Bone marrow (tissue), 2 donors: ENCODE measurements at places on chromosomes 4 and X.

DNA sequence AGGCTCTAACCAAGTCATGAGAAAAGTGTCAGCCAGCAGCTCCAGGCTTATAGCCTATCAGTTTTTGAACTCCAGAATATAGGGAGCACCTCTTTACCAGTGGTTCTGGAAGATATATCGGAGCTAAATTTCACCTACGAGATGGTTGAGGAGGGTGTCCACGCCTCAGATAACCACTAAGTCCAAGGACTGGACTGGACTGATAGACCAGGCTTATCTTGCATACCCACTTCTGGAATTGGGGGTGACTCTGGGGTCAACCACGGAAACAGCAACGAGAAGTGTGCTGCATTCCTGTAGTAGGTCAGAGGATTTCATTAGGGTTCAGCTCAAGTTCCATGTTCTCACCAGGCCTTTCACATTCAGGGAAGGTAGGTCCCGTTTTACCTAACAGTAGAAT is 38.6 kb upstream of the TRPC3 start:
- no peak for DNase-seq

GRCh38 chrX:135737366-135738071 is 24.1 kb downstream of the CT45A1 start:
- DNase-seq: no peak

DNA sequence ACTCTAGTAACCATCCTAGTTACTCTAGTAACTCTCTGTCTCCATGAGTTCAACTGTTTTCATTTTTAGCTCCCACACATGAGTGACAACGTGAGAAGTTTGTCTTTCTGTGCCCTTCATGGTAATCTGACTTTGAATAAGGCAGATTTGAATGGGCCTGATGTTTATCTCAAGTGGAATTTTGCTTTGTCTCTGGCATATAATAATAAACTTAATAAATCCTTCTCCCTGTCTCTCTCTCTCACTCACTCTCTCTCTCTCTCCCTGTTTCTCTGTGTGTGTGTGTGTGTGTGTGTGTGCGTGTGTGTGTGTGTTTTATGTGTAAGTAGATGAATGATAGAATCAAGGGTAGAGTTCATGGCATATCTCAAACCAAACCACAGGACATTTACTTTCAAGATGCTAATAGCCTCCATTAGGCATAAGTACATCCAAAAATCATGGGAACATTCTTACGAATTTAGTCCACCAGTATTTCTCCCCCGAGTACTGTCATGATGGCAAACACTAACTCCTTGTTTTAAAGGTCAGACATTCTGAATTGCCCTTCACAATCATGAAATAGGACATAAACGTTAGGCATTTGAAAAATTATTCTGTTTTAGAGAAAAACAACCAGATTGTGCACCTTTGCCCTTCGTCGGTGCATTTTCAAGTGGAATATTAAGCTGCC is 193.1 kb downstream of the SPATA18 start:
- no peak for DNase-seq

- DNase-seq: no peak
Observed at GRCh38 chr4:175996206-175996605, 69.4 kb upstream of the WDR17 start.

DNA sequence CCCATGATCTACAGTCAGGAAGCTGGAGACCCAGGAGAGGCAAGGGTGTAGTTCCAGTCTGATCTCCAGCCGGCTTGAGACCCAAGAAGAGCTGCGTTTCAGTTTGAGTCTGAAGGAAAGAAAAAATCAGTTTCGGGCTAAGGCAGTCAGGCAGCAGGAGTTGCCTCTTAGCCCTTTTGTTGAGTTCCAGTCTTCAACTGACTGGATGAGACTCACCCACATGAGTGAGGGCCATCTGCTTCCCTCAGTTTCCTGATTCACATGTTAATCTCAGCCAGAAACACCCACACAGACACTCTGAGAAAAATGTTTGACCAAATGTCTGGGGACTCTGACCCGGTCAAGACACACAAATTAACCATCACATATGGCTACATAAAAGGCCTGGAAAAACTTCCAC is 73.6 kb upstream of the ELOVL6 start:
- no peak for DNase-seq

GRCh38 chrX:41033299-41033698 is 51.9 kb upstream of the USP9X start:
- no peak for DNase-seq

DNA sequence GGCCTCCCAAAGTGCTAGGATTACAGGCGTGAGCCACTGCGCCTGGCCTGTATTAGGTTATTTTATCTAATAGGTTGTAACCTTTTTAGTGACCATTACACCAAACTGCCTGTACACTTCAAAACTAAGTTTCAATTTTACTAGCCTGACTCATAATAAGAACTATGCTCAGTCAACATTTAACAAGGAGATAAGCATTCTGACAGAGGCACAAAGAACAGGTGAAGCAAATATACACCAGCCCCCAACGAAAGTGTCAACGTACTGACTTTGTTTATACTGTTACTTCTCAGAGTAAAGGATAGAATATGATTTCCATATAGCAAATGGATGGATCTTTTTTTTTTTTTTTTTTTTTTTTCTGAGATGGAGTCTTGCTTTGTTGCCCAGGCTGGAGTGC is 62.8 kb downstream of the SHISA3 start:
- DNase-seq: no peak

DNA sequence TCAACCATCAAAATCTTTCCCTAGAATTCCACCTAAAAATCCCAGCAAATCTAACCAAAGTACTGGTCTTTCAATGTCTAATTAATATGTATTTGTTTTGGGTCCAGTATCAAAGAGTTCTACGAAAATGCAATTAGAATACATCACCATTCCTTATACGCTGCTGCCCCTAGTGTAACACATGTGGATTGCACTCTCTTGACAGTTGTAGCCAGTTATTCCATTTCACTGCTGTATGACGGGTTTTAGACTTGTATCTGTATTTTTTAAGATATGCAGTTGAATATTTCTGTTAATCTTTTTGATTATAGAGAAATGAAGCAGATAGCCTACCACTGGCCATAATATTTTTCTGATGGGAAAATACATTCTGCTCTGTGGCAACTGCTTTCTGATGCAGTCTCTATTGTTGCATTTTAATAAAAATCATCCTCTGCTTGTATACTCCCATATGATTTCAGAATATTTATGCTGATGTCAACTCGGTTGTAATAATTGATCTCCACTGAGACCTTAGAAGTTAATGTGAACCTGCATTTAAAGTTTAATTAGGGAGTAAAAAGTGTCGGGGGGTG is 17.1 kb upstream of the PAGE2B start:
- no peak for DNase-seq

DNA sequence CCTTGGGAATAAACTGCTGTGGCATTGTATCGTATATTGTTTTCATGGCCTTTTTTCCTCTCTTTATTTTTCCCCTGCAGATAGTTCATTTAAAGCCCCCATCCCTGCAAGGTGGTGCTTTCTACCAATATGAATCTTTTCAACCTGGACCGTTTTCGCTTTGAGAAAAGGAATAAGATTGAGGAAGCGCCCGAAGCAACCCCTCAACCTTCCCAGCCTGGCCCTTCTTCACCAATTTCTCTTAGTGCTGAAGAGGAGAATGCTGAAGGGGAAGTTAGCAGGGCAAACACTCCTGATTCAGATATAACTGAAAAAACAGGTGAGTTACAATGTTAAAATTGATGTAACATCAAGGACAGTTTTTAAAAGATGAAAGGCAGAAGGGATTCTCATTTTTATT is 601 bp downstream of the SMARCAD1 start:
- DNase-seq: no peak

DNA sequence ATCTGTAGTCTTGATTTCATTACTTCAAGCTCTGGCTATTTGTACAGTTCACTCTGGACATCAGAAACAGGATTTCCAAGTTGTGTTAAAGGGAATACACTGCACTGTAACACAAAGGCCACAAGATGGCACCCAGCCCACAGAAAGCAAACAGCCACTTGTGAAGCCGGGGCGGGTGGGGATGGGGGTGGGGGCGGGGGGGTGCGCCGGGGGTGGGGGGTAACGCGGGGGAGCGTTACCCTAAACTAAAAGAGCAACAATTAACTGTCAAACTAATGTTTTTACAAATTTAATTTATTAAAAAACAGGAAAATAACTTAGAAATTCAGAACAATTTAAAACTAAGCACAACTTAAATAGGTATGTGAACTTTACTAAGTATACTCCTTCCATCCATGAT is 27.3 kb downstream of the PRDX4 start:
- peak; percentile 0 for DNase-seq

GRCh38 chr4:157143369-157143768 is 67.4 kb downstream of the GLRB start:
- no peak for DNase-seq

DNA sequence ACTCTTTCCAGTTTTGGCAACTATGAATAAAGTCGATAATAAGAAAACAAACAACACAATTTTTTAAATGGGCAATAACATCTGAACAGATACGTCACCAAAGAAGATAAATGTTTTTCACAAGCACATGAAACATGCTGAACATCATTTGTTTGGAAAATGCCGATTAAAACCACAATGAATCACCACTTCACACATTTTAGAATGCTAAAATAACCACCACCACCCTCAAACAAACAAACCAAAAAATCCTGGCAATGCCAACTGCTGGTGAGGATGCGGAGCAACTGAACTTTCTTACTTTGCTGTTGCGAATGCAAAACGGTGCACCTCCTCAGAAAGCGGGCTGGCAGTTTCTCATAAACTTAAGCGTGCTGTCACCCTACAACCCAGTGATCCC is 115.9 kb downstream of the NSUN7 start:
- no peak for DNase-seq

DNA sequence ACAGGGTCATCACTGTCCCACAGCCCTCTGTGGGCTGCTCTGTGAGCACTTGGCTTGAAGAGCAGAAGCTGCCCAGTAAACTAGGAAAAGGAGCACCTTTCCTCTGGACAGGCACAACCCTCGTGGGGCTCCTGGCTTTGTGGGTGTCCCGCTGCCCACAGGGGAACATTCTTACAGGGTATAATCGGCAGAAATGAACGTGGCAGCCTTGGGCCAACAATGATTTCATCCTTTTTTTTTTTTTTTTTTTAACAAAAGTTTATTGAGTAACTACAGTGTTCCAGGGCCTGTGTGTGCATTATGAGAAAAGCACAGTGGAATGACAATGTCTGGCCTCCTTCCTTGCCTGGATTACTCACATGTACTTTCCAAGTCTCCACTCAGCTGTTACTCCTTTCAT is 197.2 kb downstream of the PDGFC start:
- no peak for DNase-seq

DNA sequence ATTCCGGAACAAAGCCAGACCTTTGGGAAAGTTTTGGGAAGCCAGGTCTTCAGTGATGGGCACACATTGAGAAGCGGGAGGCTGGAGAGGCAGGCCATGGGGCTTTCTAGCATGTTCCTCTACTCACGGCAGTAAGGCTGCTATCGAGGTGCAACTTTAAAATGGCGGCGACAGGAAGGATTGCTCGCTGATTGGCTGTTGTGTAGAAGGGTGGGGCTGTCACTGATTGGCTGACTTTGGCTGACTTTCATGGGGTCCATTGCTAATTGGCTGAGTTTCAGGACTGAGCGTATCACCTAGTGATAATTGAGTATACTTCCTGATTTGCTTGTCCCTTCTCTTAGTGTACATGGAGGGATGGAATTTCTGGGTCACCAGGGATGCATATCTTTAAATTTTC is 19.7 kb upstream of the GLOD5 start:
- no peak for DNase-seq

DNA sequence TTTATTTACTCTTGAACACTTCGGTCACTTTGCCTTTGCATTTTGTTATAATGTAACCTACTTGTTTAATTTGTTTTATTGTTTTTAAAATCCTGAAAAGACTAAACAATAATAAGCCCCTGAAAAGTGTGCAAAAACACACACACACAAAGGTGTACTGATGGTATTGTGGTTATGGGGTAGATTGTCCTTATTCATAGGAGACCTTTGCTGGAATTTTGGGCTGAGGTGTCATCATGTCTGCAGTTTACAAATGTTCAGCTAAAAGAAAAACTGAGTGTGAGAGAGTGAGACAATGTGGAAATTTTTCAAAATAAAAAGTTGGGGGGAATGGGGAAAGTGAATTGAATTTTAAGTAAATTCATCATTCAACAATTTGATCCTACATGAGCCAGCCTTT is 174.9 kb downstream of the QDPR start:
- no peak for DNase-seq

- DNase-seq: no peak
Observed at GRCh38 chr4:69782651-69783310, 22.4 kb upstream of the SULT1B1 start.
